Brain microvascular endothelial cell (primary cell): ENCODE measurements at places on chromosomes 7 and 10.

- DNase-seq, result no peak
Observed at GRCh38 chr7:128456255-128456725, 612 bp downstream of the HILPDA start.

DNA sequence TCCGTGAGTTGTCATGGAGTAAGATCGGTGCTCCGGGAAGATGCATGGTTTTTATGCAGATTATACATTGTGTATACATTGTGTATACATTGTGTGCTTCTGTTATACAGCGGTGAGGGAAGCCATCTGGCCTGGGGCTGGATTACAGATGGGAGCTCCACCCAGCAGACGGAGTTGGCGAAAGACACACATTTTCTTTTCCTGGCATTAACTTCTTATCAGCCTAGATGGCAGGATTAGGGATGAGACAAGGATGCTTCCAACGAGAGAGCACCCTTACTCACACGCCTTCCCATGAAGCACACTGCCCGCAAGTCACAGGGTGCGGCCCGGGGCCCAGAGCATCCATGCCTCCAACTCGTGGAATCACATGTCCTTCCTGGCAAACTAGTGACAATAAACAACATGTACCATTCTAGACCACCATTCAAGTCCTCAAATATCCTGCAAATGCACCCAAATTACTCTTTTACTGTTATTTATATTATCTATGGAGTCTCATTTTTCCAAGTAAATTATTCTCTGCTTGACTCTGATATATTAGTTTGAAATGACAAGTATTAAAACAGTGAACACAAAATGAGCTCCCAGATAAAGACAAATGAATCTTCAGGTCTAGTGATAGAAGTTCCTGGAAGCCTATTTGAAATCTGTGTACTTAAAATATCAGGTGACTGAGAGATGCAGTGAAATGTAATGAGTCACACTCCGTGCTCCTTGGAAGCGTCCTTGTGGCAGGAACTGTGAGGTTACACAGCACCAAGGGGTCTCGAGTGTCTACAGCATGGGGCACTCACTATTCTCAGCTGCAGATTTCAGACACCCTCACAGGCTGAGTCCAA, 29.8 kb upstream of the PPP2R2D start:
- peak; percentile 14 for DNase-seq

- DNase-seq, result no peak
Observed at GRCh38 chr10:62462461-62462860, 88.3 kb downstream of the ZNF365 start.

GRCh38 chr10:58444876-58445275, 59.7 kb downstream of the TFAM start:
- no peak for DNase-seq

GRCh38 chr7:1234049-1234880, 1.6 kb downstream of the UNCX start:
- no peak for DNase-seq
